ENCODE measurements at places on chromosomes 1 and 21.

DNA sequence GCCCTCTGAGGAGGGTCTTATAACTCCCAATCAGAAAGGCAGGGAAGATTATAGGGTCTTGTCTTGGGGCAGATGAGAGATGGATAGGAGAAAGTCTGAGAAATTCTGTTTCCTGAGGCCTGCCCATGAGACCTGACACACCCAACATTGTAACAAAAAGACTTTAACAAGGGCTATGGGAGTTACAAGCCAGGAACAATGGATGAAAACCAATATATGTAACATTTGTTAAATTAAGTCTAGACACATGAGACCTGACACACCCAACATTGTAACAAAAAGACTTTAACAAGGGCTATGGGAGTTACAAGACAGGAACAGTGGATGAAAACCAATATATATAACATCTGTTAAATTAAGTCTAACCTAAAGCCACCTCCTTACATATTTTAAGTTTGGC lies 21.8 kb downstream of the NRDC start:
- no peak for DNase-seq

DNA sequence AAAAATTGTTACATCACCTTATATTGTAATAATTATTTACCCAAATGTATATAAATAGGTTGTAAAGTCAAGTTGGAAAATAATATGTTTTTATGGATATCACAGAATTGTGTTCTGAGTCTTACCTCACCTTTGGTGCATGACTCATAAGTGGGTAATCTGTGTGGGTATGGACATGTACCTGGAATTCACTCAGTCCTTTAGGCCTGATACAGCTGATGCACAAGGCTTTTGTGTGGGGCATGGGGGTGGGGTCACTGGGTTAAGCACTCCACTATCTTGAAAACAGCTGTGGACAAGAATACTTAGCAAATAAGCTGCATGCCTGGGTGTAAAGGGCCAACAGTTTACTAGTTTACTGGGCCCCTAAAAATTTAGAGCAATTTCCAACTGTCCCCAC lies 34.4 kb downstream of the INKA2 start:
- no peak for DNase-seq

DNA sequence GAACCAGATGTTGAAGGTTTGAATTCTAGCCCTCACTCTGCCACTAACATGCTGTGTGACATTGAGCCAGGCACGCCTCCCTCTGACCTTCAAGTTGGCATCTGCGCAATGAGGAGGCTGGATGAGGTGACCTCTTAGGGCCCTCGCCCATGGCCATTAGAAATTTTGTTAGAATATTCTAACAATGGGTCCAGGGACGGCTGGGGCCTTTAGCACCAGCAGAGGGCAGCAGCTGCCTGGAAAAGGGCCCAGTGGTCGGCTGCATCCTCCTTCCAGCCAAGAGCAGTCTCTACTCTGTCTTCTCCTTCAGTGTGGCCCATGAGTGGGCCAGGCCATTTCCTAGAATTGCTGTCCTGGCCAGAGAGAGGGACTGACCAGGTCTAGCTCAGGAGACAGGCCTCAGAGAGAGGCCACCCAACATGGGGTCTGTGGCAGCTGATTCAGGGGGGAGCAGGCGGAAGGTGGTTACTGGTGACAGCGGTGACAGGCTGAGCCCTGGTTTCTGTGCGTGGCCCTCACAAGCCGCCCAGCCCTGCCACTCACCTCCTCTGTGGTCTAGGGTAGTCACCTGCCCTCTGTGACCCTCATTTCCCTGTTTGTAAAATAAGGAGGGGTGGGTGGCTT lies 101.3 kb upstream of the ACTL8 start:
- DNase-seq = peak; percentile 26

DNA sequence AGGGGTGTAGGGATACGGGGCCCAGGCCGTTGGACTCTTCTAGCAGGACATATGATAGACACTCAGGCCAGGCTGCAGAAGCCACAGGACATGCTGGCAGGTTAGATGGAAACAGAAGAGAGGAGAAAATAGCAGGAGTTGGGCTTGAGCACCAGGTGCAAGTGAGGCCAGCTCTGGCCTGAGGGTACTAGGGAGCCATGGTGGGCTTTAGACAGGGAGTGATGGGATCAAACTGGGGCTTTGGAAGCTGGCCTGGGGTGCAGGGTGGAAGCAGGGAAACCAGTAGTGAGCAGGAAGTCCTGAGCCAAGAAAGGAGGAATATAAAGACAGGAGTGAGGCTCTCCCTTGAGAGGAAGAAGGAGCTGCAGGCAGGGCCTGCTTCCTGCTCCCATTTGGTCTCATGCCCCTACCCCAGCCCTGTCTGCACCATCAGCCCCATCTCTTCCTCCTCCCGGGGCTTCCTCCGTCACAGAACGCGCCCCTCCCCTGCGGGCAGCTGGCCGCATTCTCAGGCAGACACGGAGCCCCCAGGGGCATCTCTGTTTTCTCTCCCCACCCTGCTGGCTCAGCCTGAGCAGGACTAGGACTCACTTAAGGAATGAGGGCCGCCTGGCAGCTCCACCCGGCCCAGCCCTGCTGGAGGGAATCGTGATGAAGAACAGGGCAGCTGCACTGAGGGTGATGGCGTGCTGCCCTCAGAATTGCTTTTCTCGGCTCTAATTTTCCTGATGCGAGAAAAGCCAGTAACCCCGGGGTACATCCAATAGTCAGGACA lies 165.5 kb upstream of the TMEM51 start:
- no peak for DNase-seq

GRCh38 chr1:246801241-246802020 lies 77.2 kb downstream of the SCCPDH start:
- DNase-seq = no peak

- peak; percentile 64 for DNase-seq
Observed at GRCh38 chr21:34745557-34746255, 76.9 kb downstream of the CLIC6 start.

GRCh38 chr1:214372092-214372491 lies 91.1 kb downstream of the SMYD2 start:
- no peak for DNase-seq

DNA sequence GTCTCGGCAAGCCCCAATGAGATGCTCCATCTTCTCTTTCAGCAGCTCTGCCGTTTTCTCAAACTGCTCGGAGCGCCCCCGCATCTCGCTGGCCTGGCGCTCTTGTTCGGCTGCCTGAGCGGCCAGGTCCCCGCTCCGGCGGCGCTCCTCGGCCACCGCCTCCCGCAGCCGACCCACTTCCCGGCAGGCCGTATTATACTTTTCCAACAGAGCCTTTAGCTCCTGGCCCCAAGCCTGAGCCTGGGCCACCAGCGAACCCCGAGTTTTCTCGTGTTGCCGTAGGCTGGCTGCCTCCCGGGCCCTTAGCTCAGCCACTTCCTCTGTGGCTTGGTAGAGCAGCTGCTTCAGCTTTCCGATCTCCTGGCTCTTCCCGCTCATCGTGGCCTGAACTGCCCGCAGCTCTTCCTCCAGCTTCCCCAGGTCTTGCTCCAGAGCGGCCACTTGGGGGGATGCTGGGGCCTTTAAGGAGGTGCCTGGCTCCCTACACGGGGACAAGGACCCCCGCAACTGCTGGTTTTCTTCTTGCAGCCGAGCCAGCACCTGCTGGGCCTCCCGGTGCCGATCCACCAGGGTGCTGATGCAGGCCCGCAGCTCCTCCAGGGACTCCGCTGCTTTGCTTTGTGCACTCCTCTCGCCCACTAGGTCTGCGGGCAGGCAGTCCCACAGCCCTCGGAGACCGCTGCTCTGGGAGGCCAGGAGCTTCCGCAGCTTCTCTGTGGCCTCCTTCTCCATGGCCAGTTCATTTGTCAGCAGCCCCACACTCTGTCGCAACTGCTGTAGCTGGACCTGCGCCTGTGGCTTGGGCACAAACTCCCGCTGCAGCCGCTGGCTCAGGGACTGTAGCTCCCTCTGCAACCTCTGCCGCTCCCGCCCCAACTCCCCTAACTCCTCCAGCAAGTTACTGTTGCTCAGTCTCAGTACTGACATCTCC lies 13.4 kb upstream of the PIAS3 start:
- no peak for DNase-seq

DNA sequence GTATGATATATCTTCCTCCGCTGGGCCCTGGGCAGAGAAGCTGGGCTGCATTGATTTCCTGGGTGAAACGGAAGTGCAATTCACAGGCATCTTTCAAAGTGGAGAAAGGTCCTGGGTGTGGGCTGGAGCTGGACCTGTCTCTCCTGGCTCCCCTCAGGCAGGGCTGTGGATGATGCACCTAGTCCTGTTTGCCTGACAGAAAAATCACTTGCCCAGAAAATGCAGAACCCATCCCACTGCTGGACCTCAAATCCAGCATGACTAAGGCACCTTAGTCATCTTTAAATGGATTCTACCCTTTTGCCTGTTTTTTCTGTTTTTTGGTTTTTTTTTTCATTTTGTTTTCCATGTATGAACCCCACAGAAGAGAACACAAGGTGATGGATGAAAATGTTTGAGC lies 49.7 kb downstream of the MYSM1 start:
- DNase-seq = no peak

GRCh38 chr1:99551812-99552614 lies 93.9 kb upstream of the PALMD start:
- no peak for DNase-seq

Measured in NCI-H2081 (cell line).